ENCODE measurements at places on chromosomes 3 and 15. TPM values are rescaled to one million over a fixed set of nuclear protein-coding genes. Genes with fewer than 3 reads are reported as not detected.

DNA sequence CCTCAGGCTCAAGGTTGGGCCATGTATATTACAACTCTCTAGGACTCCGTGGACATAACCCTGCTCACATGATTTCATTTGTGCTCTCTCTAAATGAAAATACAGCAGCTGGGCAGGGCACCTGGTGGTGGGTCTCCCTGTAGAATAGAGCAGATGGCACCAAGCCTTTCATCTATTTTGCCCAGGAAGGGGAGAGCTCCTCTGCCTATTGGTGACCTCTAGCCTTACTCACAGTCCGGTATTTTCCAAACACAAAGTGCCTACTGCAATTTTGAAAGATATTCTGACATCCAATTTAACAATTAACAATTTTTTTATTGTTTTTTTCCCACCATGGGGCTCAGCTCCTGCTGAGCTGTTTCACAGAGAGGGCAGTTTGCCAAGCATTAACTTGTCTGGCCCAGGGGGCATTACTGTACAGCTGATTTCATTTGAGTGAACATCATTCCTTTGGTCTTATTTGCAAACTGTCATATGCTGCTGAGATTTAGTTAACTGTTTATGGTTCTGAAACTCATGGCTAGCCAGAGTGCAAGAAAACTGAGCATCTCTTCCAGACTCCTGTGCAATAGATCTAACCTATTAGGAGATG lies 474.0 kb downstream of the EPHB1 start:
- DNase-seq: no peak

- DNase-seq: no peak
Observed at GRCh38 chr3:18018491-18019160, 276.2 kb upstream of the TBC1D5 start.

- DNase-seq: no peak
Observed at GRCh38 chr3:78725703-78726246, 1042.0 kb downstream of the ROBO1 start.

DNA sequence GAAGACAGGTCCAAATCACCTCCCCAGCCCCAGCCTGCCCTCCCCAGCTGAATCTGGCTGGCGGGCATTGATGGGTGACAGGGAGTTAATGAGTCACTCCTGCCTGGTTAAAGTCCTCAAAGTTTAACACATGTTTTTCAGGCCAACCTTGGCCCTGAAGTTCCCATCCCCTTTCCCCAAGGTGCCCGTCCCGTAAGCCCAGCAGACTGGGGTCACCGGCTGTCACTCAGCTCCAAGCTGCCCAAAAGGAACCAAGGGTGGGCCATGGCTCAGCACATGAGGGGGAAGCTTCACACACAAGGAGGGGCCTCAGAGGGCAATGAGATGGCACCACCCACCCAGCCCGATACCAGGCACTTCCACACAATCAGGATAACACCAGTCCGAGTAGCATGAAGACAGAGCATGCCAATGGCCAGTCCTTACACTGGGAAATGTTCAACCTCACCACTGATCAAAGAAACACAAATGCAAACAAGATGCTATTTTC lies 10.2 kb upstream of the KLF15 start:
- no peak for DNase-seq

Gene ERICH6
- total RNA-seq: 0.37 TPM
